ENCODE measurements at places on chromosomes 1 and 21.

- DNase-seq: no peak
Observed at GRCh38 chr1:55380355-55380970, 165.3 kb upstream of the USP24 start.

- peak; percentile 33 for DNase-seq
Observed at GRCh38 chr1:234841710-234842231, 231.8 kb upstream of the IRF2BP2 start.

DNA sequence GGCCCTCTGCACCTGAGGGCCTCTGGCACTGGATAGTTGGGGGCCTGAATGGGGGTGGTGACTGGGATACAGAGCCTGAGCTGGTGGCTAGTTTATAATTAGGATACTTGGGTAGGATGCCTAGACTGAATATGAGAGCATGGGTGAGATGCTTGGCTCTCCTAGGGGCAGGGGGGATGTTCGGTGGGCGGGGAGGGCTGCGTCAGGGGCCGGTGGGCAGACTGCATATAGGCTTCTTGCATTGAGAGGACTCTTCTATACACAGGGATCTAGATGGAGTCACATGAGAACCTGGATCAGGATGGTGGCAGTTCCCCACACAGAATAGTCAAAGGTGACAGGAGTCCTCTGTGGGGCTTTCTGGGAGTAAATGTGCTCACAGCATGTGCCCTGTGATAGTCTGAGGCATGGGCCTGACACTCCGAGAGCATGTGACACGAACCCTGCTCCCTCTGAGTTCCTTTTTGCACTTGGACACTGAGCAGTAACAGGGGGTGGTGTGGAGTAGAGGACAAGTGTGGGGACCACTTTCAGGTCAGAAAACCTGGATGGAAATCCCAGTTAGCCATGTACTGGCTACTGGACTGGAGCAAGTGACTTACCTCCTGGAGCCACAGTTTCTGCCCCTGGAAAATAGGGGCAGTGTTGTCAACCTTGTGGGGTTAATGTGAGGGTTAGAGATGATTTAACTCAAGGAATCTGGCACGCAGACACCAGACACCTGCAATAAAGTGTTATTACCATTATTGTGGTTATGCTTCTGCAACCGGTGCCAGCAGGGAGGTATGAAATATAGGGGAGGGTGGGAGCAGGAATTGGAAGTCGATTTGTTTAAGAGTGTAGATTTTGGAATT lies 2.2 kb downstream of the MAP7D1 start:
- DNase-seq: no peak

- no peak for DNase-seq
Observed at GRCh38 chr1:18239671-18240070, 132.1 kb downstream of the IGSF21 start.

DNA sequence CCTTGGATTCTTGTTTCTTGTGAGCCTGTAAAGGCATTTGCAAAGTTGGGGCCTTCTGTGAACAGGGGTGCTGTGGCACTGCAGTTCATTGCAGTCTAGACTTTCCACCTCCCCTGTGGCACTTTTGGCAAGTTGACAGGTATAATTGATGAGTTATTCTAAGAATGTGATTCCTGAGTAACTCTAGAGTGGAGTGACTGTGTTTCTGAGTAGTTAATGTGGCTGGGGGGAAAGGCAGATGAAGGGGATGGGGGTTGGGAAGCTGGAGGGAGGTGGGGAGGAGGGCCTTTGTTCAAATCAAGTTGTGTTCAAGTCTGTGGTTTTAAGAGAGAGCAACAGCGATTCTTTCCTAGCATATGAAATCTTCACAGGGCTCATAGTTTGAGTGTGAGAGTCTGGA lies 32.9 kb downstream of the PBX1 start:
- DNase-seq: no peak

- DNase-seq: peak; percentile 1
Observed at GRCh38 chr1:26932531-26932930, 11.0 kb downstream of the NUDC start.

DNA sequence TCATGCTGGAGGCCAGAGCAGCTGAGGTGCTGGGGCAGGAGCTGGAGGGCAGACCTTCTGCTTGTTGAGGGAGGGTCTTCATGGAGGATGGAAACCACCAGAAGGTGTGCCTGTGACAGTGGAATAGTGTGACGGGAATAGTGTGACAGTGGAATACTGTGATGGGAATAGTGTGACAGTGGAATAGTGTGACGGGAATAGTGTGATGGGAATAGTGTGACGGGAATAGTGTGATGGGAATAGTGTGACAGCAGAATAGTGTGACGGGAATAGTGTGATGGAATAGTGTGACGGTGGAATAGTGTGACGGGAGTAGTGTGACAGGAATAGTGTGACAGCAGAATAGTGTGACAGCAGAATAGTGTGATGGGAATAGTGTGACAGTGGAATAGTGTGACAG lies 325.1 kb downstream of the HHAT start:
- no peak for DNase-seq

DNA sequence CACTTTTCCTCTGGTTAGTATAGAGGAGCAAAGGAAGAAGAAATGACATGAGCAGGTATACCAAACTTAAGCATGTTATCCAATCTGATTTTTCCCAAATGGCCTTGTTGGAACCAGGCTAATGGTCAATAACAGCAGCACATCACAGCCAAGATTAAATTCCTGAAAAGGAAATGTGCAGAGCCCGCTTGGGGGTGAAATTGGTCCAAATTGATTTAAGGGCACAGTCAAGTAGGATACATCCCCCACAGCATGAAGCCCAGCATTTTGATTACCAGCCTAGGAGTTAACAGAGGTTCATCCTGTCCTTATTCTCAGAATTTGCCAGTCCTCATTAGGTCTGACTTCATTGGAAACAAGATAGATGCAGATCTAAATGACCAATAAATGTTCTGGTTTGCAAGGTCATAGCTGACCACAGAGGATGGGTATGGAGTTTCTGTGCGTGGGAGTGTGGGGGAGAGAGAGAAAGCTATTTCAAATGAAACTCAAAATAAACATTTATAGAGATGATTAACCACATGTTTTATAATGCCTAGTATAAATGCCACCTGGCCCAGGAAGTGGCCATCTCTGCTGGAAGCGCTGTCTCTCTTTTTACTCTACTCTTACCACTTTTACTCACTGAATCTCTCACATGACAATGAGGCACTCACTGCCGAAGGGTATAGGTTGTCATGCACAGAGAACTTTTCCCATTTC lies 38.7 kb downstream of the RGS5 start:
- DNase-seq: no peak

DNA sequence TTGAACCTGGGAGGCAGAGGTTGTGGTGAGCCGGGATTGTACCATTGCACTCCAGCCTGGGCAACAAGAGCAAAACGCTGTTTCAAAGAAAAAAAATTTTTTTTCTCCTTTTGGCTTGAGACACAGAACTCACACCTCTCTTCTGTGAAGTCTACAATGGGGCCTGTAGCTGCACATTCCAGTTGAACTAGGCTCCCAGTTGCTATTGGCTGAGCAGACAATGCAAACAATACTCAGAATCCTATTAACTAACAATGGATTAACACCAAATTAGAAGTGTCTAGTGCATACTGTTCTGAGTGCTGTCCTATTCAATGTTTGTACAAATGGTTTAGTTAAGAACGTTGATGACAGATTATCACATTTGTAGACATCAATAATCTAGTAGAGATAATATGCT lies 17.6 kb upstream of the MCL1 start:
- DNase-seq: no peak

DNA sequence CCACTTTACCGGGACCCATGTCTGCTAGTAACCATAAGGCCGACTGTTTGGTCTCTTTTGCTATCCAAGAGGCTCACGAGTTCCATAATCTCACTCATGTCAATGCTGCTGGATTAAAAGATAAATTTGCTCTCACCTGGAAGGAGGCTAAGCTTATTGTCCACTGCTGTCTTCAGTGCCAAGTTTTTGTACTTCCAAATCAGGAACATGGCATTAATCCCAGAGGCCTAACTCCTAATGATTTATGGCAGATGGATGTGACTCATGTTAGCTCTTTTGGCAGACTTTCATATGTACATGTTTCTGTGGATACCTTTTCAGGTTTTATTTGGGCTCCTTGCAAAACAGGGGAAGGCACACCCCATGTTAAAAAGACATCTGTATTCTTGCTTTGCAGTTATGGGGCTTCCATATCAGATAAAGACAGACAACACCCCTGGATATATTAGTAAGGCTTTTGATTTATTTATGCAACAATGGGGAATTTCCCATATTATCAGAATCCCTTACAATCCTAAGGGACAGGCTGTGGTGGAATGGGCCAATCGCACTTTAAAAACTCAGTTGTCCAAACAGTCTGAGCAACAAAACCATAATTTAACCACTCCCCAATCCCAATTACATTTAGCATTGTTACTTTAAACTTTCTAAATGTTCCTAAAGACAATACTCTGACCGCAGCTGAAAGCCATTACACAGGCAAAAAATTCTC lies 162.7 kb downstream of the IER5 start:
- no peak for DNase-seq

DNA sequence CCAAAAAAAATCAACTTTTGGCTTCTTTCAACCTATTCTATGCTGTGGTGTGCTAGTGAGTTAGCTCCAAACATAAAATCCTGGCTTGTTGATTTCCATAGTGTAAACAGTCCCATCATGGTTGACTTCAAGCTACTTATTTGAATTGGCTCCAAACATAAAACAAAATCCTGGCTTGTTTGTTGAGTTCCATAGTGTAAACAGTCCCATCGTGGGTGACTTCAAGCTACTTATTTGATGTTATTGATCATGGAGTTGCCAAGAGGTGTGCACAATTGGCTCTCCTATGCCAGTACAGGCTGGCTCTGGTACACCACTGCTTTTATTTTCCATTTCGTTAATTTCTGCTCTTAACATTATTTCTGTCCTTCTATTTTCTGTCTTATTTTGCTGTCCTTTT lies 1.8 kb upstream of the COA6 start:
- no peak for DNase-seq

GRCh38 chr1:167071286-167071685 lies 18.9 kb downstream of the GPA33 start:
- DNase-seq: no peak

DNA sequence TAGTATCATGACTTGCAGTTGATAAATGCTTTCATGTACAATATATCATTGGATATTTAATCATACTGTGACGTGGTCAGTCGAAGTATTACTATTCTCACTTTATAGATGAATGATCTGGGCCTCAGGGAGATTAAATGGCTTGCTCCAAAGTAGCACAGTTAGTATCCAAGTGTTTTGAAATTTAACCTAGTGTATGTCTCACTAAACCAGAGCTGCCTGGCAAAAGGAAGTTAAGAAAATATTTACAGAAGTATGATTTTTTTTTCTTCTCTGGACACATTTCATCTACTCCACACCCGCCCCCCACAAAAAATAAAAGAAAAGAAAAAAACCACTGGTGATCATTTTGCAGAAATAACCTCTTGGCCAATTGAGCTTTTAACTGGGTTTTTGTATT lies 71.9 kb upstream of the CXADR start:
- DNase-seq: no peak

DNA sequence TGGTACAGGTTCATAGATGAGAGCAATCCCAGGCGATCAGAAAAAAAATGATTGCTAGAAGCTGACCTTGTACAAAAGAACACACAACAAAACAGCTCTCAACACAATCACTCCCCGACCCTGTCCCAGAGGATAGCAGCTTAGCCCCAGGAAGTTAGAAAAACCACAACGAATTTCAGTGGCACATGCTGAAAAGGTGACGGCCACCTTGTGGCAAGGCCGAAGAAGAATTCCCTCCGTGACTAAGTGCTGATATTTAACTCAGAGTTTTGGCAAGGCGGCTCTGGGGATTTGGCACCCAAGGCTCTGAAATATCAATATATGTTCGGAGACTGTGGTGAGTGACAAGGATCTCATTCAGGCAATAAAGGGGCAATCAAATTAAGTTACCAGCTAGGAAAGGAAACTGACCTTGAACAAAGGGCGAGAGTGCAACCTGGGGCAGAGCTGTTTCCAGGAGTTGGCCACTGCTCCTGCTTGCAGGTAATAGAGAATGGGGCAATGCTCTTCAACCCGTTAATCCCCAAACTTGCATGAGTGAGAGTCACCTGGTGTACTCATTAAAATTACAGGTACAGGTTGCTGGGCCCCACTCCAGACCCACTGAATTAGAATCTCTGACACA lies 96.2 kb downstream of the BEND5 start:
- DNase-seq: no peak

- DNase-seq: no peak
Observed at GRCh38 chr1:193741228-193741627, 554.8 kb upstream of the B3GALT2 start.

DNA sequence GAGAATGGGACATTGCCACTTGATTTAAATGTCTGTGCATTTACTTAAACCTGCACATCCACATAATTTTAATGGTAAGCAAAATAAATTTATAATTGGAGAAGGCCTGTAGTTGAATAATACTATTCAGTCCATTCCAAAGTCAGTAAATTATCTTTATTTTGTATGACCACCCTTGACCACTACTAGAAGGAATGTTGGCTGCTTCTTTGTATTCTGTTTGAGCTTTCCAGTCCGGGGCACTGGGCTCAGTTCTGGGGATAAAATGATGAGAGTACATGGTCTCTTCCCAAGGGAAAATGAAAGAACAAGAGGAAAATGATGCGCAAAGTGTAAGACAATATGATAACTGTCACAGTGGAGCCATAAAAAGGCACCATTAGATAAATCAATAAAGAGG lies 98.9 kb downstream of the CRB1 start:
- no peak for DNase-seq

DNA sequence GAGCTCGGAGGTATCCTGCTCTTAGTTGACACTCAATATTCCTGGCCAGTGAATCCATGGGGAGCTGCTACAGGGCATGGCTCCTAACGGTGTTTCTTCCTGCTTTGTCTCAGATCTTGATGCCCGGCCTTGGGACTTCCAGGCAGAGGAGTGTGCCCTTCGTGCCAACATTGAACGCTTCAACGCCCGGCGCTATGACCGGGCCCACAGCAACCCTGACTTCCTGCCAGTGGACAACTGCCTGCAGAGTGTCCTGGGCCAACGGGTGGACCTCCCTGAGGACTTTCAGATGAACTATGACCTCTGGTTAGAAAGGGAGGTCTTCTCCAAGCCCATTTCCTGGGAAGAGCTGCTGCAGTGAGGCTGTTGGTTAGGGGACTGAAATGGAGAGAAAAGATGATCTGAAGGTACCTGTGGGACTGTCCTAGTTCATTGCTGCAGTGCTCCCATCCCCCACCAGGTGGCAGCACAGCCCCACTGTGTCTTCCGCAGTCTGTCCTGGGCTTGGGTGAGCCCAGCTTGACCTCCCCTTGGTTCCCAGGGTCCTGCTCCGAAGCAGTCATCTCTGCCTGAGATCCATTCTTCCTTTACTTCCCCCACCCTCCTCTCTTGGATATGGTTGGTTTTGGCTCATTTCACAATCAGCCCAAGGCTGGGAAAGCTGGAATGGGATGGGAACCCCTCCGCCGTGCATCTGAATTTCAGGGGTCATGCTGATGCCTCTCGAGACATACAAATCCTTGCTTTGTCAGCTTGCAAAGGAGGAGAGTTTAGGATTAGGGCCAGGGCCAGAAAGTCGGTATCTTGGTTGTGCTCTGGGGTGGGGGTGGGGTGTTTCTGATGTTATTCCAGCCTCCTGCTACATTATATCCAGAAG lies 16.7 kb downstream of the ALX3 start:
- DNase-seq: peak; percentile 63
